ENCODE measurements at places on chromosomes 11 and 22. TPM values are rescaled to one million over a fixed set of nuclear protein-coding genes. Genes with fewer than 3 reads are reported as not detected.

The MRGPRX3 gene
- total RNA-seq: not detected

The C1QTNF4 gene
- 0.43 TPM for total RNA-seq

The CECR2 gene
- 7.9 TPM for total RNA-seq

The SLC22A9 gene
- total RNA-seq: 0.19 TPM

- no peak overlapping the region for H3K4me3 ChIP-seq
- H3K4me1 ChIP-seq: peaks cover 14% of the 10 kb centered on the region
- no peak for DNase-seq
- no peaks in the 10 kb centered on the region for H3K36me3 ChIP-seq
- no peaks in the 10 kb centered on the region for H3K27me3 ChIP-seq
- no peak overlapping the region for H3K27ac ChIP-seq
Measured at GRCh38 chr11:45171550-45171949, 25.1 kb downstream of the PRDM11 start.

GRCh38 chr22:36833073-36833472 is 16.2 kb upstream of the PVALB start:
- no peak overlapping the region for H3K27ac ChIP-seq
- no peak overlapping the region for H3K4me3 ChIP-seq
- no peaks in the 10 kb centered on the region for H3K36me3 ChIP-seq
- no peak for DNase-seq
- peaks cover 35% of the 10 kb centered on the region for H3K27me3 ChIP-seq
- H3K4me1 ChIP-seq: no peaks in the 10 kb centered on the region

- peak overlapping the region; percentile 24 for H3K27ac ChIP-seq
- no peak for DNase-seq
- H3K27me3 ChIP-seq: peaks cover 4% of the 10 kb centered on the region
- no peaks in the 10 kb centered on the region for H3K36me3 ChIP-seq
- H3K4me1 ChIP-seq: peaks cover 9% of the 10 kb centered on the region
Measured at GRCh38 chr11:17263769-17264168, 12.8 kb upstream of the NUCB2 start.
